RPMI8226 (cell line): ENCODE measurements at places on chromosomes 7 and 10.

GRCh38 chr7:37916673-37917660 lies at the start of gene SFRP4:
Gene SFRP4, minus strand, starts transcription at chr7:37916817. Its CDS starts 280 bp downstream, at chr7:37916537.
- DNase-seq, result peak; percentile 56

GRCh38 chr10:126122881-126123280 lies 226.5 kb downstream of the FANK1 start:
- no peak for DNase-seq

GRCh38 chr10:132293813-132294520 lies 13.8 kb downstream of the STK32C start:
- DNase-seq, result no peak

DNA sequence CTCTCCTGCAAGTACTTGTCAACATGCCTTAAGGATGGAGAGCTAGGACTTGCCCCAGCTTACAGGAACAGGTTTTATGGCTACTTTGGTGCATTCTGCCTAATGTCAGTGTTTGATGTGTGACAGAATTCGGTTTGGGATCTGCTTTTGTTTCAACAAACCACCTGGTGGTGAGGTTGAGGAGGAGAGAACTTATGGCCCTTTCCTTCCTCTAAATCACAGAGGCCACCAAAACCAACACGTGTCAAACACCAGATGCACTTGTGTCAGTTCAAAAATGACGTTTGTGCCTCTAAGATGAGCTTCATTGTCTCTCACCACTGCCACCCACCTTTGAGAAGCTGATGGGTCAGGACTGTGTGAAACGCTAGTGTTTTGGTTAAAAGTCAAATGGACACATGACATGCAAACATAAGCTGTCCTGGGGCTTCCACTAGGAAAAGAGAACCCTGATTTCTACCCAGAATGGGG lies 83.9 kb downstream of the OSBPL3 start:
- peak; percentile 73 for DNase-seq

DNA sequence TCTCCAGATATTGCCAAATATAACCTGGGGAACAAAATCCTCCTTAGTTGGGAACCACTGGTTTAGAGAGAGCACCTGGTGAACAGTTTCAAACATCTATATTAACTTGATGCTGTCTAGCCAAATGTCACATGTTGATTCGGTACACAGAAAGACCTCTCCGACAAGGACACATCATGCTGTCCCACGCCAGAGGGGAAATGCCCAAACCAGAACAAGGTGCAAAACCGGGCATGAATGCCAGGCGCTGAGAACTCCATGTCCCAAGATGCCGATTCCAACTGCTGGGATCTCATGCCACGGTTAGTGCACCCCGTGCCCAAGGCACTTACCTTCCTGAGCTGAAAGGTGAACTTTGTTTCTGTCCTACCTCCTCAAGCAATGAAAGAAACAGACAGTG lies 100.8 kb downstream of the SFMBT2 start:
- DNase-seq, result no peak

- DNase-seq, result no peak
These were observed 6.8 kb downstream of the ARL5B start for GRCh38 chr10:18665815-18666558.

DNA sequence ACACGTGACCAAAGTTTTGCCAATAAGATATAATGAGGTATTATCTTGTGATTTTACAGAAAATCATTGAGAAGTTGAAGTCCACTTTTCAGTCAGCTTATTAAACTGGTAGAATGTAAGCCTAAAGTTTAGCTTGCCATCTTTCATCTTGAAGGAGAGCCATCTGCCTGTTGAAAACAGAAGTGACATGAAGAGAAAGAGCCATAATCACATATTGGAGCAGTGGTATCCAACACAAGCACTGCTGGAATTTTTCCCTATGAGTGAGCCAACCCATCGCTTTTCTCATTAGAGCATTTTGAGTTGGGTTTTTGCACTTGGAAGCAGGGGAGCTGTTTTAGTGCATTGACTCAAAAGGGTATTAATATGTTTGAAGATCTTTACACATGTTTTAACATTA lies 117.6 kb upstream of the FERD3L start:
- DNase-seq, result no peak

- DNase-seq, result no peak
These were observed 254.1 kb downstream of the WDR37 start for GRCh38 chr10:1310271-1310789.

DNA sequence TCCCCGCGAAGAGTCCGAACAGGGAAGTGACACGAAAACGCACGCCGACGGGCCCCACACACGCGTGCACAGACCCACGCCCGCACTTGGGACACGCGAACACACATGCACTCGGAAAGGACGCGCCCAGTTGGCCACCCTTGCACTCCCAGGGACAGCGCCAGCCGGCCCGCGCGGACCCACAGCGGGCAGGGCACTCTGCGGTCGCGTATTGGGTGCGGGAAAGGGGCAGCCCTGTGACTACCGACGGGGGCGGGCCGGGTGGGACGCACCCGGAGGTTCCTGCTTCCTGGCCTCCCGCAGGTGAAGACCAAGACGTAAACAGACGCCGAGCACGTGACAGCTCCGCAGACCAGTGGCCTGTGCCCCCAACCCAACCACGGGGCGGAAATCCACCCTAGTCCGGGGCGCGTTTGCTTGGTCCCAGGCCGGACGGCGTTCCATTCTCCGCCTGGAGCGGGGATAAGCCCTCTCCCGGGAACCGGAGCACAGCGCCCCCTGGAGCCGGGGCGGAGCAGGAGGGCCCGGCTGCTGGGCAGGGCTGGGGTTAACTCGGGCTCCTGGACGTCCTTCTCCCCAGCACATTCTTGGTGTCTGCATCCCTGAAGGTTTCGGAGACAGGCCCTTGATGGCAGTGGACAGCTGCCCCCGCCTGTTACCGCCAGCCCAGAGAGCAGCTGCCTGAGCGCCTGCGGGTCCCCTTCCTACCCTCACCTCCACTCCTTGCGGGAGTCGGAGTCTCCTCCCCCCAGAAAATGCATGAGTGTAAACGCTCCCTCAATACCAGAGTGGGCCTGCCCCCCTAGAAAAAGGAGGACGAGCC lies 2.0 kb upstream of the LZTS2 start:
- peak; percentile 68 for DNase-seq

- DNase-seq, result no peak
These were observed 5.4 kb upstream of the NUB1 start for GRCh38 chr7:151336027-151336708.

DNA sequence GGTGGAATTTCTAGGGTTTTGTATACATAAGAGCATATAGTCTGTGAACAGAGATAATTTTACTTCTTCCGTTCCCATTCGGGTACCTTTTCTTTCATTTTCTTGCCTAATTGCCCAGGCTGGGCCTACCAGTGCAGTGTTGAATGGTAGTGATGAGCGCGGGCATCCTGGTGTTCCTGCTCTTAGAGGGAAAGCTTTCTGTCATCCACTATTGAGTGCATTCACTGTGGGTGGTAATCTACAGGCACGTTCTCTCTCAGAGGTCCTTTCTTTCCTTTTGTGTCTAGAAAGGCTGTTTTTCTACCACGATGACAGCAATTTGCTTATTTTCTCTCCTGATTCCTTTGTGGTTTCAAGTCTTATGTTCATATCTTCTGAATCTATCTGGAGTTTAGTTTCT lies 65.0 kb downstream of the INPP5A start:
- no peak for DNase-seq

DNA sequence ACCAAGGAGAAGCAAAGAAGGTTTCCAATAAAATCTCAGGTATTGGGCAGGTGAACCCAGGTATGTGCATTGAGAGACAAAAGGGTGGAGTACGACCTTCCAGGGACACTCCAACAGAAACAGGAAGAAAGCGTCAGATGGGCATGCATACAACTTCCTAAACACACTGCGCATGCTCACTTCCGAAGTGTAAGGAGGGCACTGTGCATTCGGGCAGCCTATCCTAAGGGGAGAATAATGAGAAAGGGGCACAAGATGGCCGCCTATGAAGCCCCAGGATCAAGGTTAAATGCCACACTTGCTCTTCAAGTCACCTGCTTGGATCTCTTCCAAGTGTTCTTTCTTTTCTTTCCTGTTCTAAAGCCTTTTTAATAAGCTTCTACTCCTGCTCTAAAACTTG lies 39.4 kb upstream of the PRSS1 start:
- peak; percentile 37 for DNase-seq

- no peak for DNase-seq
These were observed 33.2 kb upstream of the PLEKHA1 start for GRCh38 chr10:122341141-122341810.

- DNase-seq, result no peak
These were observed 89.0 kb downstream of the SEMA3A start for GRCh38 chr7:84105586-84105985.

- DNase-seq, result no peak
These were observed 245.0 kb upstream of the NPY start for GRCh38 chr7:24038993-24039392.

DNA sequence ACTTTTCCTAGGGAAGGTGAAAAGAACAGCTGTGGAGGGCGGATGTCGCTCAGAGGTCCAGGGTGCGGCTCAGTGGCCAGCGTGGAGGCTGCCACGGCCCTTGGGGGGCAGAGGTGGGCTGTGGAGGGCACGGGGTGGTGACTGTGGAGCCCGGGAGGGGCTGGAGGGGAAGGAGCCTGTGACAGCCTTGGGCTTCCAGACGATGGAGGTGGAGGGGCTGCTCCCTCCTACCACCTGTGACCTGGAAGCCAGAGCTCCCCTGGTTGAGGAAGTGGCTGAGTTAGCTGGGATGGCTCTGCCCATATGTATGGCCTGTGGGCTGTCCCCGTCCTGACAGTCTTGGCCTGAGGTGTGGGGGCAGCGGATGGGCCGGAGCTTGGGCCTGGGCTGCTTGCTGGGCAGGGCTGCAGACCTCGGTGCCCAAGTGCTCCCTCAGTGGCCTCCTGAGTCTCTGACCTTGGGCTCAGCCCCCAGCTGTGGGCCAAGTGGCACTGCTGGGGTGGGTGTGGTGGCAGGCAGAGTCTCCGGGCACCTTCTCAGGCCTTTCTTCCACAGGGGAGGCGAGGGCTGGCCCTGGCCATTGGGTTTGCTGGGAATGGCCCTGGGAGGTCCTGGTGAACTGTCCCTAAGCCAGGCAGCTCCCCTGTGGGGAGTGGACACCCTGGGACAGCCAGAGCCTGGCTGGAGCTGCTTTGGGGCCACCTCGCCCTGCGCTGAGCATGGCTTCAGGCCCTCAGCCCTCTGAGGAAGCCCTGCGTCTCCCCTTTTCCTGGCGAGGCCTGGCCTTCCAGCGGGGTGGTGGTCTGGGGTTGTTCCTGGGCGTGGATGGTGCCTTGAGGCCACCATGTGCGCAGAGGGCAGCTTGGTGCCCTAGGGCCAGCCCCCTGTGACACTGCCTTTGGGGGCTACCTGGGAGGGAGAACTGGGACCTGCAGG lies 3.9 kb downstream of the BRI3 start:
- no peak for DNase-seq

DNA sequence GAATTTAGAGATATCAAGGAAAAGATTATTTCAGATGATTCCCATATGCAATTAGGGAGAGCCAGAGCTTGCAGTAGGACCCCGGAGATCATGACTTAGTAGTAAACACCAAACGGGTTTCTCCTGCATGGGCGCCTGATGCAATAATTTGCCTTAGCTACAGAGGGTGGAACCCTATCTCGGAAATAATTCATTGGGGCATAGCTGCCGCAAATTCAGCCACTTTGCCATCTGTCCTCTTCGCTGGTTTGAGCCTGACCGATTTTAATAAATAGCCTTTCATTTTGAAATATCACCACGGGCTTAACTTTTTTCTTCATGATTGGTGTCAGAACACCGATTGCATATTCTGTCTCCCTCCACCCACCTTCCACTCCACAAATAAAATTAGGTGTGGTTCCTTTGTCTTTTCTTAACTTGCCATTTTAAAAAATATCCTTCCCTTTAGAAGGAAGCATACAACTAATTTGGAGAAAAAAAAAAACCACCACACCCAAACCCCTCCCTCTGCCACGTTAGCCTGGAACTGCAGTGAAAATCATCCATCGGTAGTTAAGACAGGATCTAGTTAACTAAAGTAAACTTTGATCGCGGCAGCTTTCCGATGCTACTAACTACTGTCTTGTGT lies 1.4 kb downstream of the GARS1 start:
- peak; percentile 48 for DNase-seq

- DNase-seq, result no peak
These were observed 69.7 kb upstream of the ANTXRL start for GRCh38 chr10:46216836-46217751.

DNA sequence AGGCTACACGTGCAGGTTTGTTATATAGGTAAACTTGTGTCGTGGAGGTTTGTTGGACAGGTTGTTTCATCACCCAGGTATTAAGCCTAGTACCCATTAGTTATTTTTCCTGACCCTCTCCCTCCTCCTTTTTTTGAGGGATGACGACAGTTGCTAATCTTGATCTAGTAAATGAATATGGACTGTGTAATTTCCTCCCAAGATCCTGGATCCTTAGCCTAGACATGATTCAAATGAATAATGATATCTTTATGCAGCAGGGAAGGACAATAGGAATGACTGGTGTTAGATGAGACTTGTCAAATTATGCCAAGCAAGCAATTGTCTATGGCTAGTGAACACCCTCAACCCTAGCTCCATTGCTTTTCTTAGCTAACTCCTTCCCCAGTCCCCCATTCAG lies 156.2 kb downstream of the PLPP4 start:
- DNase-seq, result no peak

DNA sequence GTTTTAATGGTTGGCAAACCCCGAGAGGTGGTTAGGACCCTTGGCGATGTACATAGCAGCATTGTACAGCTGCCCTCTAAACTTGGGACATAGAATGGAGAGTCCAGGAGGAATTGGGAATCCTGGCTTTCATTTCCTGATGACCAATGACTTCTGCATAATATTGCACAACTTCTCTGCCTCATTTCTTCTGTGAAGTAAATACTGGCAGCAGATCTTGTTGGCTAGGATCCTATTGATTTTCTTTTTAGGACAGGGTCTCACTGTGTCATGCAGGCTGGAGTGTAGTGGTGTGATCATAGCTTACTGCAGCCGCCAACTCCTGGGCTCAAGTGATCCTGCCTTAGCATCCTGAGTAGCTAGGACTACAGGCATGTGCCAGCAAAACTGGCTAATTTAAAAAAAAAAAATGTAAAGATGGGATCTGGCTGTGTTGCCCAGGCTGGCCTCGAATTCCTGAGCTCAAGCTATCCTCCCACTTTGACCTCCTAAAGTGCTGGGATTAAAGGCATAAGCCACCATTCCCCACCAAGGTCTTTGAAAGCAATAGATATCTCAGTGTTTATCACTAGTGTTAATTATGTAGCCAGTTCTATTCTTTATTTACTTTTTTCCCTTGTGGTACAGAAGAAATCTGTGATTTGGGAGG lies 58.1 kb downstream of the PODXL start:
- DNase-seq, result no peak

DNA sequence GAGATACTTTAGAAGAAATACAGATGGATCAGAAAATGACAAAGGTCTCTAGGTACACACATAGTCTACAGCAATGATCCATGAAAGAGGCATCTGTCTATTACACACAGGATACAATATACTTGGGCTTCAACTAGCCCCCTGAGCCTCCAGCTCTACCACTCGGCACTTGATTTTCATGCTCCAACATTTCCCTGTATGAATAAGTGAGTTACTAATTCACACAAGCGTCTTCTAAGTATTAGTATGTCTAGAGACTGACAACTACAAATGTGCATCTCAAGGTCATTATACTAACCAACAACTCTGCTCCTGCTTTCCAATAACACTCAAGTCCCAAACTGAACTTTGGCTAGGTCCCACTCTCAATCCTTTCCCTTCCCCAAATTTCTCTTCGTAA lies 8.3 kb downstream of the FAM204A start:
- no peak for DNase-seq
